ENCODE measurements at places on chromosomes 3 and 15.

DNA sequence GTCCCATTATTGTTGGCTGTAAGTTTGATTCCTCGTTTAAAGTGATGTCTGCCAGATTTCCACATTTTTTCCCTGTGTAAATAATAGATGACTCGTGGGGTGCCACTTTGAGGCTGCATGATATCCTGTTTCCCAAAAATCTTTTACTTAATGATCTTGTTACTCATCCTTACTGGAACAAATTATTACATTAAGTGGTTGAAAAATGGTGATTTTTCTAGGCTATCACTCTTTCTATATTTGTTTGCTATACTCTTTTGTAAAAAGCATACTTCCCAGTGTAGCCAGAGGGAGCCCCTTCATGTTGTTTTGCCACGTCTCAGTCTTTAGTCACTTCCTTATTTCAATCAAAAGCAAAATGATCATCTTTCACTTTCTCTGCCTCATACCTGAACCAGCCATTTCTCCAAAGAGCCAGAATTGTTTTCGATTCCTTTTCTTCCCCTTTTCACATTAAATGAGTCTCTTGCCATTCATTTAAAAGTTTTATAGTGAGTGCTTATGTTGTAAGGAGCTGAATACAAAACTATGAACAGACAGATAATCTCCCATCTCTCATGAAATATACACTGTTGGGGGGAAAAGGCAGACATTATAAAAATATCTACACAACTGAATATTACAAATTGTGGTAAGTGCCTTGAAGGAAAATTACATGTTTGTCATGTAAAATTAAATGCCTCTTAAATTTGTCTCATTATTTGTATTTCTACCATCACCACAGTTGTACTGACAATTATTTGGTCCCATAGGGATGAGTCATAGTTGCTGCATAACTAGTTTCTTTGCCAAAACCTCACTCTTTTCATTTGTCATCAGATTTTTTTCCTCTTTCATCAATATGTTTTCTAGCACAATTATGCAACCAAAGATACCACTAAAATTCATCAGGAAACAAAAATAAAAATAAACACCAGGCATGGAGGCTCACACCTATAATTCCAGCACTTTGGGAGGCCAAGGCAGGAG lies 41.5 kb downstream of the ADGRG7 start:
- peak; percentile 11 for DNase-seq

GRCh38 chr15:82064824-82065223 lies 19.0 kb upstream of the MEX3B start:
- no peak for DNase-seq

DNA sequence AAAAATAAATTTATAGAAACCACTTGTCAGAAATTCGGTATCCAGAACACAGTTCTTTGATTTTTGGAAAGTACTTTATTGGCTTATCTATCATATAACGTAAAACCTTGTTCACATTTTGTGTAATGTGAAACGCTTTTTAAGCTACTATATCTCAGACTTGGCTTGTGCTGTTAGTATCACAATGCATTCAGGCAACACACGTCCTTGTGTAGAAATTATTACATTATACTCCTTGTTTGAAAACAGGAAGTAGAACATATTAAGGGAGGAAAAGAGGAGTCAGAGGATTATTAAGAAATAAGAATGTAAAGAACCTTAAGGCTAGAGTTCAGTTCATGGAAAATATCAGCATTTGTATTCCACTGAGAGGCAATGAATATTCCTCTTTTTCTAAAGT lies 1.6 kb downstream of the DNAJC13 start:
- no peak for DNase-seq

DNA sequence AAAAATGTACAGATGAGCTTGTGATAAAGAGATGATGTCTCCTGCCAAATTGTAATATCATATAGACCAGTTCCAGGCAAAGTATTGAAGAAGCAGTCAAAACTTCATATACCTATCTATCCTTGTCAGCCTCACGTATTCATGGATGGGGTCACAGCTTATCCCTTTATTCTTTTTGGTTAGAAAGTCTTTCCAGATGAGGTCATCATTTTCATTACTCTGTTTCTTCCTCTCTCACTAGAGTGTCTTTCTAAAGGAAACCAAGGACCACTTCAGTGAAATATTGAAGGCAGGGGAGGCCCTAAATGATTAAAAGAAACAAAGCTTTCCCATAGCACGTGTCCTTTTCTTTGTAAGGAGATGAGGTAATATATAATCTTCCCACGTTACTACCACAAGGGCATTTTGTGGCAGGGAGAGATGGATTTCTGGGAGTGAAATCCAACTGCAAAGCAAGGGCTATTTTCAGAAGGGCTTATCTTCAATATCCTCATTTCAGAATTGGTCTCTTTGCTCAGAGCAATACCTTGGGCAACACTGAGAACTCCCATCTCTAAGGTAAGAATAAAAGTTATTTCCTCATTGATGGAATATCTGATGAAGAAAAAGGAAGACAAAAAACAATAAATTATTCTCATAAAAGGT lies 260.2 kb downstream of the TIGIT start:
- DNase-seq, result no peak

GRCh38 chr15:98160236-98160635 lies 199.7 kb downstream of the ARRDC4 start:
- DNase-seq, result peak; percentile 16

DNA sequence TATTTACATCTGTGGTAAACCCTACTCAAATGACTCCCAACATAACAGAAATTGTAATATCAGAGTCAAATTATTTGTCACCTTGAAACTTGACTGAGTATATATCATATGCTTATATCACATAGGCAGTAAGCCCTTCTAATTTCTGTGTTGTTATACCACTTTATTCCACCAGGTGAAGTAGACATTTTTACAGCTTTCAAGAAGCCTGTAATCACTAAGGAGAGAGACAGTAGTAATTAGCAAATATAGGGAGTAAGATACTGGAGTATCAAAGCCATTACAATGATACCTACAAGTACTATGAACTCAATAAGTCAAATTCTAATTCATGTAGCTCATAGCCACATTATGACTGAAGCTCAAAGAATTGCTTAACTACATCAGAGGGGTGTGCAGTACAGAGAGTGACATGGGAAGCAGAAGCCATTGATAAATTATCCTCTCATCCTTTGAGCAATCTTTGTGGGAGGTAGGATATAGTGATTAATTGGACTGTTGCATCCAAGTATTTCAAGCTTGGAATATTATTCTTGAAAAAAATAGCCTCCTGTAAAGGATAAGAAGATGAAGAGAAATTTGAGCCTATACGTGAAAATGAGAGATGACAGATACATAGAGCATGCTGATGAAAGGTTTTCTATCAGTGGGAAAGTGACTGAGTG lies 1005.9 kb downstream of the ZPLD1 start:
- no peak for DNase-seq

DNA sequence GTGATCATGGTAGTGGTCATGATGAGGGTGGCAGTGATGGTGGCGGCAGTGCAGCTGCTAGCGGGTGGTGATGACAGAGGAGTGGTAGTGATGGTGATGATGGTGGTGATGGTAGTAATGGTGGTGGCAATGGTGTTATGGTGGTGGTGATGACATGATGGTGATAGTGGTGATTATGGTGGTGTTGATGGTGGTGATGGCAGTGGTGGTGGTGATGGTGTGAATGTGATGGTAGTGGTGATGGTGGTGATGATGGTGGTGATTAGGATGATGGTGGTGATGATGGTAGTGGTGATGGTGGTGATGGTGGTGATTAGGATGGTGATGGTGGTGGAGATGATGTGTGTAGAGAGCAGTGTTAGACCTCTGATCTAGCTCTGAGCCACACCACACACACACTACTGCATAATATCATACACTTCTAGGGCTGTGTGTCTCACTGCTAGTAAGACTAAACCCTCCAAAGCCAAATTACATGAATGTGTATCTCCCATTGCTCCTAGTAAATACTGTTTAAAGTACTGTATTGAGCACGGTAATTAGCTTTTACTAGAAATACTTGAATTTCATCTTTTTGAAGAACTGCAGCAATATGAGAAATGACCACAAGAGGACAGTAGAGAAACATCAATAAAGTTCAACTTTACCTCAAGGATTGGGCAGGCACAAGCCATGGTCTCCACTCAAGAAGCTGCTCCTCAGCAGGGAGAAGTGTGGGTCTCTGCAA lies 28.8 kb downstream of the TMED3 start:
- no peak for DNase-seq

- no peak for DNase-seq
Observed at GRCh38 chr3:193029800-193030199, 112.1 kb upstream of the MB21D2 start.

GRCh38 chr3:182258538-182259177 lies 534.6 kb upstream of the ATP11B start:
- no peak for DNase-seq

GRCh38 chr15:70474471-70475406 lies 288.6 kb downstream of the UACA start:
- no peak for DNase-seq
